ENCODE measurements at places on chromosomes 2 and 18. TPM values are rescaled to one million over a fixed set of nuclear protein-coding genes. Genes with fewer than 3 reads are reported as not detected.

FRZB gene
- polyA plus RNA-seq, result not detected

INO80D gene
- polyA plus RNA-seq, result 7.7 TPM

SLC9A4 gene
- not detected for polyA plus RNA-seq

ESCO1 gene
- 8.6 TPM for polyA plus RNA-seq

ARHGEF33 gene
- polyA plus RNA-seq, result not detected
